ENCODE measurements at places on chromosomes 7 and 10.

GRCh38 chr10:63717027-63717715, 196.0 kb downstream of the REEP3 start:
- DNase-seq = no peak

GRCh38 chr7:36784991-36785940, 61.0 kb upstream of the AOAH start:
- peak; percentile 46 for DNase-seq

GRCh38 chr10:98925651-98926050, 310.0 kb downstream of the HPSE2 start:
- DNase-seq = no peak

DNA sequence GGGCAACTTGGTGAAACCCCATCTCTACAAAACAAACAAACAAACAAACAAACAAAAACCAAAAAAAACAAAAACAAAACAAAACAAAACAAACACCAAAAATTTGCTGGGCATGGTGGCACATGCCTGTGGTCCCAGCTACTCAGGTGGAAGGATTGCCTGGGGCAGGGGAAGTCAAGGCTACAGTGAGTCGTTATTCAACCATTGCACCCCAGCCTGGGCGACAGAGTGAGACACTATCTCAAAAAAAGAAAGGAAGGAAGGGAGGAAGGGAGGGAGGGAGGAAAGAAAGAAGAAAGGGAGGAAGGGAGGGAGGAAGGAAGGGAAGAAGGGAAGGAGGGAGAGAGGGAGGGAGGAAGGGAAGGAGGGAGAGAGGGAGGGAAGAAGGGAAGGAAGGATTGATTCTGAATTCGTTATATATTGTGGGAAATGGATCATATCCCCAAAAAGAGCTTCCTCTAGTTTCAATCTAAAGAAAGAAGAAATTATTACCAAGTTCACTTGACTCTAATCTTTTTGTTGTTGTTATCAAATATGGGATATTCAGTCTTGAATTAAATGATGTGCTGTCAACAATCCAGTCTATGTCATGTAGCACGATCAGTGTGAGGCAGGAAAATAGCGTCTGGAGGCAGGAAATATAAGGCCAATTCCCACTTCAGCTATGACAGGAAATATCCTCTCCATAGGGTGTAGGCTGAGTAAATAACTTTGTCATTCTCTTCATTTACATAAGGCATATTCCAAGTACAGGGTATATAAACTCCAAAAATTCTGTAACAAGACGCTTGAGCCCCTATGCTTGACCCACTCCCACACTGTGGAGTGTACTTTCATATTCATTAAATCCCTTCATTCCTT, 26.2 kb upstream of the TRIM24 start:
- no peak for DNase-seq

DNA sequence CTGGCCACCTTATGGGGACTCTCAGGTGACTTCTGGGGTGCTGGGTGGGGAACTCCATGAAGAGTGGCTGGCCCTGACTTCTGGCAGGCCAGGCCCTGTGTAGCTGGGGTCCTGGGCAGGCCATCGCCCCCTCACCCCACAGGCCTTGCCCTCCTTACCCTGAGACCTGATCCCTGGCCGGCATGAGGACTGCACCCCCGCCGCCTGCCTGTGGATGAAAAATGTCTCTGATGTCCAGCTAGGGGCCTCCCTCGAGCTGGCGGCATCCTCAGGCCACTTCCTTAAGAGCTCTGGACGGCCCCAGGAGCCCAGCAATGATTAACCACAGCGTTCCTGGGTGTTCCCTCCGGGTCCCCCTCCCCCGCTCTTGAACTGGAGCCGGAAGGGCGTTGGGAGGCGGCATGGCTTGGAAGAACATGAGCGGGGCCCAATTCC, 31.8 kb upstream of the SHH start:
- DNase-seq = no peak

DNA sequence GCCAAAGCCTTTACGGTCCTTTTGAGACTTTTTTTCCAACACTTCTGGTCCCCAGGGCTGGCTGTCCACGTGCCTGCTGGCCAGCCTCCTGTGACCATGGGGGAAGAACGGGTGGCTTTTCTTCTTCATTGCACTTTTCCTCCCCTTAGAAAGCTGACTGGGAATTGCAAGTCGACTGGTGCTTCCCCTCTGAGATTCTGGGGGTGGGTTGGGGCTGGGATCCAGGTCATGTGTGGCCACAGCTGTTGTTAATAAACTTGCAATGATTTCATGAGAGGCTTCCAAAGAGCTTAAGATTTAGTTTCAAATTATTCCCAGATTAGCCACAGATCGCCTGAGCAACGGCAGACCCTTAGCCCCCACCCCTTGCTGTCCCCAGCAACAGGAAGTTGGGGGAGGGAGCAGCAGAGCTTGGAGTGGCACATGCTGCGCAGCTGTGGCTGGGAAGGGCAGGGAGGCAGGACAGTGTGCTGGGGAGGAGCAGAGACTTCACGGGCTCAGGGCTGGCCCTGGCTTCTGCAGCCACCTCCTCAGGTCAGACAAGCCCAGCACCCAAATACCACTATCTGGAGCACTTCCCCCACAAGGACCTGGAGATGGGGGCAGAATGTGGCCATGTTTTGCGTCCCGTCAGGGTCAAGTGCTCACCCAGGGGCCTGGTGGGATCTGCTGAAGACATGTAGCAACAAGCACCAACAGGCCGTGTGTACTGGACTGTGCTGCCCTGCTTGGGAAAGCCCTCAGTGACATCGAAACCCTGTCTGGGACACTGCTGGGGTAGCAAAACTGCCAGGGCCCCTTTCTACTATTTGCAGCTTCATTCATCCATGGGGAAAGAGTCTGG, 147.1 kb downstream of the RNF216 start:
- no peak for DNase-seq

DNA sequence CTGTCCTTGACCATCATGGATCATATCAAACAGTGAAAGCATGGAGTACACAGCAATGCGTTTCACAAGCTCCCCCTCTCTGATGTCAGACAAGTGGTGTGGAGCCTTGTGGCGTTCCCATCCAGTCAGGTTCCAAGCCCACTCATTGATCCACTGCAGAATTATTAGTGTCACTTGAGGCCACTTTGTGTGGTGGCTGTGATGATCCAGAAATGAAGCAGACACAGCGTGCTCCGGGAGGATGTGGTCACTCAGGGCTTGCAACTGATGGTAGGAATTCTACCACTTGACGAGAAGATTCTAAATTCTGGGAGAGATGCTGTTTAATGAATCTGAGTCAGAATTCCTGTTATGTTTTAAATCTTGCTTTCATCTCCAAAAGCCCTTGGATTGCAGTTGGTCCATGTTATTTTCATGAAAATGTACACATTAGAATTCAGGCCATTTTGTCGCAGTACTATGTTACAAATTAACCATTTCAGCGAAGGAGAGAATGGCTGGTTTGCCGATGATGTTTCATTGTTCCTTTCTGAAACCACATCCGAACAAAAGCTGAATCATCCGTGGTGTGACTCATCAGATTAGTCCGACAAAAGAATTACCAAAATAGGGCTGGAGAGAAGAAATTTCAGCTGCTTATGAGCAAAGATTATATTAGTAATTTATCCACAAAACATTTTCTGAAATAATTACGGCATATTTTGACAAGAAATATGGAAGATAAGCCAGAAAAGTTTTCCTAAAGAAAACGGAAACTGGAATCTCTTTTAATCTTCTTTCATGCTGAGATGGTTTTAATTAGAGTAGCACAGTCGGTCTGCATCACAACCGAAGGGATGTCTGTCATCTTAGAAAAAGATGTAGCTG, 48.1 kb downstream of the INSYN2A start:
- DNase-seq = no peak

- peak; percentile 35 for DNase-seq
These were observed 106.5 kb downstream of the HTR7 start for GRCh38 chr10:90751107-90751997.

- no peak for DNase-seq
These were observed 4.7 kb downstream of the ADARB2 start for GRCh38 chr10:1732564-1732996.

DNA sequence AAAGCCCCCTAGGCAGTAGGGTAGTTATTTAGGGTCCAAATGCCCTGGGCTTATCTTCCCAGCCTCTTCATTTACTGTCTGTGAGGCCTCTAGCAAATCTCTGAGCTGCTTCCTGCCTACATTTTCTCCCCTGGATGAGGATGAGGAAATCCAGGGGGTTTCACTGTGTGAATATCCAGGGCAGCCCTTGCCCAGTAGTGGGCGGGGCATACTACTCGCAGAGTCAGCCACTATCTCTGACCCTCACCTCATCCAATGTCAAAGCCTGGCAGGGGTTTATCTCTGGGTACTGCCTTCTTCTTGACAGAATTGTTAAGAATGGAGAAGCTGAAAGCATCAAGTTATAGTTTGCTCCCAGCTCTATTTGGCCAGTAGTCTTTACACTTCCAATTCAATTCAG, 48.9 kb downstream of the CUZD1 start:
- no peak for DNase-seq

DNA sequence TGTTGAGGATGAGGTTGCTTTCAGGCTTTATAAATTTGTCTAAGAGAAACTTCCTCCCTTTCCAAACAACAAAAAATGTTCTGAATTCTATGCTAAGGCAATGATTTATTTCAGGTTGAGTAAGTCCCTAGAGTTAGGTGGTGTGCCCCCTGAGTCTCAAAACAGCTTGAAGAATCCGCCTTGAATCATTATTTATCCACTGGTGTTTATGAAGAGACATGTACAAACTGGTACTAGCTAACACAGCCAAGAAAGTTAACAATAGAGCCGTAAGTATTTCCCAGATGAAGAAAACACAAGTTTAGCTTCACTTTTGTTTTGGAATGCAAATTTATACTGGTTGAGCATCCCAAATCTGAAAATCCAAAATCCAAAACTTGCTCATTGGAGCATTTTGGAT, 66.2 kb upstream of the SRPK2 start:
- DNase-seq = no peak

DNA sequence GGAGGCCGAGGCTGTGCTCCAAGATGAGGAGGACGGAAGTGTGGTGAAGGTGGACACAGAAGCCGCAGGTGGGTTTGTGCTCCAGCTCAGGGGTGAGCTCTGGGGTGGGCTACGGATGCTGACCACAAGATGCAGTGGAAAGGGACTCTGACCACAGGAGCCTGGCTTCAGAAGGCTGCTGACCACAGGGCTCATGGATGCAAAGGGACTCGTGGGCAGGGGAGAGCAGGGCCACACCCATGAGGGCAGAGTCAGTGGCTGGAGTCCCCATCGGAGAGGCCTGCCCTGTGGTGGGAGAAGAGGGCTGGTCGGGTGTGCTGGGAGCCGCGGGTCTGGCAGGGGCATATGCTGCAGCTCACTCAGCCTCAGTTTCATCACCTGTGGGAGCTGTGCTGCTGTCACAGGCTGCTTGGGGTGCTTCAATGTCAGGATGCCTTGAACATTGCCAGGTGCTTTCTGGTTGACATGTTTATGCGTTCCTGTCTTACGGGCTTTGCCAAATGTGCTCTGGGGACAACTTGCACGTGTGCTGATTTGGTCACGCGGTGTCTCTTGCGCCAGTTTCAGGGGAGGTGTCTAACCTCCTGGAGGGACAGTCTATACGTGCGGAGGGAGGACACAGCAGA, 13.7 kb downstream of the SCART1 start:
- DNase-seq = no peak

- DNase-seq = no peak
These were observed 1104.6 kb downstream of the SORCS3 start for GRCh38 chr10:105745596-105746148.

- DNase-seq = no peak
These were observed 30.1 kb downstream of the INSIG1 start for GRCh38 chr7:155327590-155328320.

GRCh38 chr7:101784292-101785127, 32.9 kb upstream of the CUX1 start:
- no peak for DNase-seq

DNA sequence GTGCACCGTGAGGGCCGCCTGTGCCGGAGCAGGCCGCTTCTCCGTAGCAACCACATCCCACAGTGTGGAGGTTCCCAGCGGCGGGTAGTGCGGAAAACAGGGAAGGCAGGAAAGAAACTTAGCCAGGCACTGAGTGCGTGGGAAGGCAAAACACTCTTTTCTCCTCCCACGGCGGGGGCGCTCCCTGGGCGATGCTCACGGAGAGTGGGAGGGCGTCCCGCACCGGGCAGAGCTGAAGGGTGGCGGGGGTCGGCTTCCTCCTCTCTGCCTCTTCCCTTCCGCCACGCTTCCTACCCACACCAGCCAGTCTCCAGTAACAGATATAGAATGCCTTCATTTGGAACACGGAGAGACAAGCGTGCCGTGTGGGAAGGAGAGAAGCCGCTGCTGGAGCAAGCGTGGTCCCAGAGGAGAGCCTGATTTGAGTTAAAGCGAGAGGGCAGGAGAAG, 252.5 kb downstream of the PAXIP1 start:
- DNase-seq = no peak

DNA sequence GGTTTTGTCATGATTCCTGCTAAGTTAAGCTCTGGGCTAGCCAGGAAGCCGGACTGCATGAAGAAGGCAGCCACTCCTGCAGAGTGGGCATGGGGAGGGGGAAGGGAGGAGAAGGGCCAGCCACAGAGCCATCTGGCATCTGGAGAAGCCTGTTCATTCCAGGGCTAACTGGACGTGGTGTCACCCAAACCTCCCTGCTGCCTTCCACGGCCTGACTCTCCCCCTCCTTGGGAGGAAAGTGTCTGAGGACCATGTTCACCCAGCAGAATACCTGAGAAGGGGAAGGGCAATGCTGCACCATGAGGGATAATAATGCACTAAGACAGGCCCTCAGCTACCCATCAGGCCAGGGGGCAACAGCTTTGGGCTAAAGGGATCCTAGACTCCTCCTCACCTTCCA, 15.4 kb downstream of the AQP1 start:
- DNase-seq = no peak

- DNase-seq = no peak
These were observed 177.9 kb downstream of the SKAP2 start for GRCh38 chr7:26686448-26686981.

GRCh38 chr7:102819151-102819550, 70.4 kb downstream of the FAM185A start:
- no peak for DNase-seq

GRCh38 chr10:48638158-48638557, 33.3 kb upstream of the ARHGAP22 start:
- no peak for DNase-seq

- DNase-seq = no peak
These were observed 308.9 kb downstream of the GRID1 start for GRCh38 chr10:86057708-86058107.

- no peak for DNase-seq
These were observed 80.4 kb downstream of the EGFR start for GRCh38 chr7:55099066-55099820.

- DNase-seq = no peak
These were observed 37.7 kb downstream of the INSYN2A start for GRCh38 chr10:127158662-127159061.

- peak; percentile 4 for DNase-seq
These were observed at the start of gene CCDC3 for GRCh38 chr10:13001041-13001886. CCDC3 (minus strand) TSS chr10:13001713; CDS start chr10:13001570, 143 bp downstream.

Data from stimulated activated CD4-positive, alpha-beta T cell treated with anti-CD3 and anti-CD28 coated beads, Interleukin-1b, Interleukin-23, amount 100 ng/mL, for 48 hours (primary cell).